Right cardiac atrium (tissue), 5 donors: ENCODE measurements at places on chromosomes 3 and 15.

DNA sequence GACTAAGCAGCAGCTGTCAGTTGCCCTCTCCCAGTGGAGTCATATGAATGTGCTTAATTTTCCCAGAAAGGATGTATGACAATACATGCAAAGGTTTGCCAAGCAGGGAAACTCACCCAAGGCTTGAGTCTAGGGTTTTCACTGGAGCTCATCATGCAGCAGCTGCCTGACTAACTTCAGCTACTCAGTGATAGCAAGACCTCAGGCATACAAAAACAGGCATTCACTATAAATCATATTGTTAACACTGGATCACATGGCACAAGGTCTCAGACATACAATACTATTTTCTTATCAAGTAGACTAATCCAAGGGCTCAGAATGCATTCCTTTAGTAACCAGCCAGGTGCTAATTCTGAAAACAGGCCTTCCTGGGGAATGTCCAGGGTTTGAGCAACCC is 85.0 kb upstream of the STAC start:
- no peak for DNase-seq

- no peak for DNase-seq
These were observed 306.9 kb downstream of the GAP43 start for GRCh38 chr3:115930168-115930567.

- no peak for DNase-seq
These were observed 64.8 kb downstream of the SMAD3 start for GRCh38 chr15:67130166-67130565.

GRCh38 chr3:59774000-59774399 is 724.2 kb upstream of the CFAP20DC start:
- no peak for DNase-seq

- DNase-seq, result no peak
These were observed 189.0 kb upstream of the HES1 start for GRCh38 chr3:193946945-193947344.

GRCh38 chr15:70281811-70282307 is 184.1 kb upstream of the TLE3 start:
- no peak for DNase-seq

DNA sequence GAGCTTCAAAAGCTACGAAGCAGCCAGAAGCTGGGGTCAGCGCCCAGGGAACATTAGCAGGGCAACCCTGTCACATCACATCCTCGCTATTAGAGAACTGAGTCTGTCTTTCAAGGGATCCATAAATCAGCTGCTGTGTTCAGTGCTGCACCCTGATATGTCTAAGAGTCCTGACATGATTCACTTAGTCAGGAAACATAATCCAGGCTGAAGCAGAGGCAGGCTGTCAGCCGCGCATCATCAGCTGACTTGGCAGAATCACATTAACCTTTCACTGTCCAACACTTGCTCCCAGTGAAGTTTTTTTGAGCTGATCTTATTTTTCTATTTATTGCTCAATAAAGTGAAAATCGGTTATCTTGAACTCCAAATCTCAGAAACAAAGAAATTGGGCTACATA is 23.5 kb downstream of the MYH15 start:
- DNase-seq, result peak; percentile 37

GRCh38 chr15:41866263-41866703 is 27.6 kb downstream of the SPTBN5 start:
- no peak for DNase-seq

GRCh38 chr15:80404057-80404760 is at the start of gene ARNT2:
Gene ARNT2, plus strand, starts transcription at chr15:80404382. Its CDS starts 134 bp downstream, at chr15:80404516.
- DNase-seq, result peak; percentile 68

DNA sequence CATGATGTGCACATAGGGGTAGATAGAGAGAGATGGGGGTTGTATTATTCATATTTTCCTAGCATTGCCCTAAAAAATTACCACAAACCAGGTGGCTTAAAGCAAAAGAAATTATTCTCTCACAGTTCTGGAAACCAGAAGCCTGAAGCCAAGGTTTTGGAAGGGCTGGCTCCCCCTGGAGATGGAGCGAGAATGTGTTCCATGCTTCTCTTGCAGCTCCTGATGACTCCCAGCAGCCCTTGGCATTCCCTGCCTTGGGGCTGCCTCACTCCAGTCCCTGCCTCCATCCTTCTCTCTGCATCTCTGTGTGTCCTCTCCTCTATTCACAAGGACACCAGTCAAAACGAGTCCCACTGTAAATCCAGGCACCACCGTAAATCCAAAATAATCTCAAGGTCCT is 91.5 kb upstream of the FAM174B start:
- no peak for DNase-seq

DNA sequence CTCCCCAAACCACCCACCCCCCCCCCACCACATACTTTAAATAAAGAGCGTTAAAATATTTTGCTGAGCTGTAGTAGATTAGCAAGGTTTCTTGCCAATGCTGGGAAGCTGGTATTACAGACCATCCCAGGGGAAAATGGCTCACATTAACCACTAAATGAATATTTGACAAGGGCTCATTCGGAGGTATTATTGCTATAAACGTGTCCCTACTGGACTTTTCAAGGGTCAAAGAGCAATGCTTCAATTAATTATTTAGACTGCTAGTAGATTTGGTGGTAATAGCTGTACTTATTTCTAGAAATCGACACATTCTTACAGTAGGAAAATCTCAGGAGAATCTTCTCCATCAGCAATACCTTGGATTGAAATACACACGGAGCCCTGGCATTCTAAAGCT is 5.2 kb downstream of the SOX2 start:
- DNase-seq, result no peak

- no peak for DNase-seq
These were observed 84.5 kb downstream of the CHSY1 start for GRCh38 chr15:101167411-101167752.

- no peak for DNase-seq
These were observed 372.5 kb downstream of the IL20RB start for GRCh38 chr3:137330246-137330645.

- DNase-seq, result no peak
These were observed 245.7 kb upstream of the THRB start for GRCh38 chr3:24740326-24740725.

GRCh38 chr3:88113311-88114162 is 36.2 kb upstream of the C3orf38 start:
- DNase-seq, result no peak
